Stimulated activated CD8-positive, alpha-beta memory T cell treated with anti-CD3 and anti-CD28 coated beads, Interleukin-7, amount 100 ng/mL, for 24 hours (primary cell): ENCODE measurements at places on chromosomes 7 and 10.

DNA sequence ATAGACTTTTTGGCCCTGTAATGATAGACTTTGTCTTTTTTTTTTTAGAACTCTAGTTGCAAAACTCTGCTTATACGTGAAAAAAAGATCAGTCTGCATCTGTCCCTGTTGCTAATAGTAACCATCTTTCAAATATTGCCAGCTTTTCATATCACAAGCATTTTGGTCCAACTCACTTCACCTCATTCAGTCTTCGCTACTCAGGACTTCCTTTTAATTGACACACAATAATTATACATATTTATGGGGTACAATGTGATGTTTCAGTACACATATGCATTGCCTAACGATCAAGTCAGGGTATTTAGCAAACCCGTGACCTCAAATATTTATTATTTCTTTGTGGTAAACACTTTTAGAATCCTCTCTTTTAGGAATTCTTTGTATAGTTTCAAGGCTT is 867.0 kb upstream of the C7orf33 start:
- no peak for DNase-seq

DNA sequence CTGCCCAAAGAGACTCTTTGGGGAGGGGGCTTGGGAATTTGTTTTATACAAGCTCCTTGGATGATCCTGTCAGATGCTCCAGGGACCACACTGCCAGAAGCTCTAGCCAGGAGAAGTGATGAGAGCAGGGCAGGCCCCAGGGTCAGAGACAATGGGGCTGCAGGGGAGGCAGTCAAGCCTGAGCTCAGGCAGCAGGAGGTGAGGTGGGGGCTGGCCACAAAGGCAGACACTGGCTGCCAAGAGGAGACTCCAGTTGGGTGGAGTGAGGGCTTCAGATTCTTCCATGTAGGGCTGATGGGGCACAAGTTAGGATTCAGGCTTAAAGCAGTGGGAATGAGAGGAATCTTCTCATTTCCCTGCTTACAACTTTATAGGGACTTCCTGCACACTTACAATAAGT is 35.6 kb upstream of the LOXL4 start:
- DNase-seq = no peak

GRCh38 chr10:52359441-52359840 is 45.4 kb downstream of the DKK1 start:
- DNase-seq = no peak

GRCh38 chr7:121546632-121547543 is 150.8 kb upstream of the FAM3C start:
- DNase-seq = no peak

DNA sequence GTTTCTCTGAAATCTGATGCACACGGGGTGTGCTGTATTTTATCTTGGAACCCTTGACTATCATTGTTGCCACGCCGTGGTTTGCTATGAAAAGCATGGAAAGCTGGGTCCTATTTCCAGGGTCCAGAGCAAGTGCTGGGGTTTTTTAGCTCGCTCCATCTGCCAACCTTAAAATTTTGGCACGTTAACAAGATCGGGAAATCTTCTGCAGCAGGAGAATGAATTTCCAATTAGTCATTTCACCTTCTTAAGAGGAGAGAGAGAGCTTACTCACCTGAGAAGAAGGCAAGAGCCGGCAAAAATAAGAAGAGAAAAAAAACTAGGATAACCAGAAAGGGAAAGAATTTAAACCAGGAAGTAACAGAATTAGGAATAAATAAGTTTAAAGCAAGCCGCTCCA is 223.6 kb upstream of the CELF2 start:
- no peak for DNase-seq

DNA sequence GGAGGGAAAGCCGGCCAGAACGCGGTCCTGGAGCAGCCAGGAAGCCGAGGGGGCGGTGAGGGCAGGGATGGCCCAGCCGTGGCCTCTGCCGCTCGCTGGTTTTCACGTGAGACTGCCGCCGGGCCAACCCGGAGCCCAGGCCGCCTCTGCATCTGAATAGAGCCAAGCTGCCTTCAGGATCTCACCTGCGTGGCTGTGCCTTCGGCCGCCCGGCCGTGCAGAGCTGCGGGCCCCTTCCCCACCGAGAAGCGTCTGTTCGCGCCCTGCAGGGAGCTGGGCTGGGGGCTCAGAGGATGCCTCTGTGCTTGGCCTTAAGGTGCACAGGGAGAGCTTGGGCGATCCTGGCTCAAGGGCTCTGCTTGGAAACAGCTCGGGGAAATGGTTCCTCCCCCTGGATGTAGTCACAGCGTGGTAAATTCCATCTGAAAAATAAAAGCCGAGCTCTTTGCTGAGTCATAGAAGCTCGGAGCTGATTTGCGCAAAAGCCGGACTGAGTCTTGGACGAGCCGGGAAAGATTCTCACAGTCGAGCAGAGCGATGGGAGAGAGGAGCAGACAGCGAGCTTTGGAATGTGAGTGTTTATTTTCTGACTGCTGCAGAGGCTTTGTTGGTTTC is at the start of gene JAKMIP3:
JAKMIP3 (plus strand) TSS at position 456 of the 615 bp plus-strand sequence. CDS start 38,863 bp downstream, outside the sequence.
- DNase-seq = no peak

DNA sequence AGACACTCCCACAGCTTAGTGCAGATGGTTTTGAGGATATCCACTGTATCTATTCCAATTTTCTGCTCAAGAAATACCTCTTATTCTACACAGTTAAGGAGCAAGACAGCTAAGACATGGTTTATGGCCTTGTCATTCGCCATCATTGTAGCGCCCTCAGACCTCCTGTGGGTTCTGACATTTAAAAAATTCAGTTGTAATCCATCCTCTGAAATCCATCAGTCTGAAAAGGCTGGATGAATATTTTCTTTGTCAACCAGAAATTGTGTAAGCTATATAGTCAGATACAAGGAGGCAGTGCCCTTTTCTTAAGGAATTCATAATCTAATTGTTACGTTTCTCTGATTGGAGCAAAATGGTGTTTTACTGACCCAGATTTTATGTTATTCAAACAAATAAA is 353.6 kb downstream of the GALNT17 start:
- DNase-seq = no peak

- no peak for DNase-seq
These were observed 329.1 kb downstream of the PTPRN2 start for GRCh38 chr7:158258411-158259130.

GRCh38 chr7:130189343-130189742 is 15.9 kb downstream of the TMEM209 start:
- DNase-seq = no peak

DNA sequence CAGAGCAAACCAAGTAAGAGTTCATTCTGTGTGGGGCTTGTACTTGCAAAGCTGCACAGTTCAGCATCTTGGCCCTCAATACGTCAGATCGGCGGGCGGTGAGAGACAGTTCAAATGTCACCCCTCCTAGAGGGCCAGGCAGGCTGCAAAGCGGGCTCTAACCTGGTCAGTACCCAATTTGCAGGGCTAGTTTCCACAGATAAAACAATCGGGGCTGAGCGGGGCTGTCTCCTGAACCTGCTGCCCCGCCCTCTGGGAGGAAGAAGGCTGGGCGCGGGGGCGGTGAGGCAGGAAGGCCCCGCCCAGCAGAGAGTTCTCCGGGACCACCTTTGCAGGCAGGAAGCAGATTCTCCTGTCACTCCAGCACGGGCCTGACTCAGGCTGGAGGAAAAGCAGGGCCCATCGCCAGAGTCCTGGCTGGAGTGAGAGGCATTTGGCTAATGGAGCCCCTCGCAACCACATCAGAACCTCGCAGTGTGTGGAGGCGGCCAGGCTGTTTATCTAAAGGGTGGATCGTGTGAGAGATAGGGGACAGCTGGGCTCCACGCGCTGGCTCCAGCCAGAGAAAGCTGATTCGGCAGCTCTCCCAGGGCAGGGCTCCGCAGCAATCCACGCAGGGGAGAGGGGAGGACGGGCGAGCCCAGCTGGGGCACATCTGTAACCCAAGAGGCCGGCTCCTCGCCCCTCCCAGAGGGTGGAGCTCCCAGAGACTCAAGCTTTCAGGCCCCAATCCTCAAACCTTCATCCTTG is 83.1 kb downstream of the SH3PXD2A start:
- peak; percentile 25 for DNase-seq

GRCh38 chr10:109932391-109932790 is 9.1 kb upstream of the XPNPEP1 start:
- DNase-seq = no peak

GRCh38 chr7:155459700-155460461 is 2.0 kb downstream of the EN2 start:
- DNase-seq = no peak

- no peak for DNase-seq
These were observed 115.4 kb downstream of the SDK1 start for GRCh38 chr7:3416453-3416852.

DNA sequence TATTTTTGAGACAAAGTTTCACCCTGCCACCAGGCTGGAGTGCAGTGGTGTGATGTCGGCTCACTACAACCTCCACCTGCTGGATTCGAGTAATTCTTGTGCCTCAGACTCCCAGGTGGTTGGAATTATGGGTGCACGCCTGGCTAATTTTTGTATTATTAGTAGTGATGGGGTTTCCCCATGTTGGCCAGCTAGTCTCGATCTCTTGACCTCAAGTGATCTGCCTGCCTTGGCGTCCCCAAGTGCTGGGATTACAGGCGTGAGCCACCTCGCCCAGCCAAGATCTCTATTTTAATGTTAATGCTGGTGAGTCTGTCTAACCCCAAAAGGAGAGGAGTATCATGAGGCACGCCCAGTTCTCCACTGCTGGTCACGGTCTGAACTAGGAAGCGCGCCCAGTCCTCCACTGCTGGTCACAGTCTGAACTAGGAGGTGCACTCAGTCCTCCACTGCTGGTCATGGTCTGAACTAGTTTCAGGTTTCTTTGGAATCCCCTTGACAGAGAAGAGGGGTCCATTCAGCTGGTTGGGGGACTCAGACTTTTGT is 5.6 kb upstream of the LRRC27 start:
- DNase-seq = no peak

DNA sequence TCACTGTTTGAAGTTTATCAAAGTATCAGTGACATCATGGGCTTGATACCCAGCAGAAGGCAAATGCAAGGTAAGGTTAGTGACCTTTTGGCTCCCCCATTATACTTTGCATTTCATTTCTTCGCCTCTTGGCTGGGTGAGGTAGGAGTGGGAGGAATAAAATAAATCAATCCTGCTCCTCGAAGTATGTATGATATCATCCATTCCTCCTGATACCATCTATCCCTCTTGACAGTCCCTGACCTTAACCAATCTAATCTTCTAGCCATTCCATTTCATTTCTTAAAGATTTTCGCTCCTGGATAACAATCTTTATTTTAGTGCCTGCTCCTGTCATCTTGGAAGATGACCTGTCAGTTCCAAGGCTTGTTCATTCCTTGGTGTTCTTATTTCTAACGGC is 1083.3 kb downstream of the NXPH1 start:
- no peak for DNase-seq

DNA sequence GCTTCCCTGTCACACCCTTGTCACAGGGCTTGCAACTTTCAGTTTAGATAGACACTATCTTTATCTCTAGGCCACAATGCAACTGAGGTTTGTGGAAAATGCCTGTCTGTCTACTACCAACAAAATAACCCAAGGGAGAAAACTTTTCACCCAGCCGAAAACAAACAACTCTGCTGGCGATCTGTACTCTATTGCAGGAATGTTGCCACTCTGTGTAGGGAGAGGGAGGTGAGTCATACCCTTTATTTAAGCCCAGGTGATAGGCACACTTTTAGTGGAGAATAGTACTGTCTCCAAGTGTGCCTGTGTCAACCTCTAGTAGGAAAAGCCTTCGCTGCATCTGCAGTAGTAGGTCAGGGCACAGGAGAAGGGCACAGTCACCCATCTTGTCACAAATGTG is 108.3 kb downstream of the SLC25A40 start:
- no peak for DNase-seq

DNA sequence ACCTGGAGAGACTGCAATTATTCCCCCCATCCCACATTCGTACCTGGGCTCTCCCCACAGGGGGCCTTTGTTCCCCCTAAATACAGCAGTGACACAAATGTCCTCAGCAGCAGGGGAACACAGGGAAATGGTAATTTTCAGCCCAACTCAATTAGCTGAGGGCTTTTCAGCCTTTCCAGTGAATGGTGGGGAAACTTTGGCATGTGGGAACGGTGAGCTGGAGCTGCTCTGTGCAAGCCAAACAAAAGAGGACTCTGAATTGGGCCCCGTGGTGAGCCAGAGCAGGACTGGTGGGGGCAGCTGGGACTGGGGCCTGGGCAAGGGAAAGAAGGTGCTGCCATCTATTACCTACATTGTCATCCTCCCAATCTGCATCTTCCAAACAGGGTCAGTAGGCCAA is 51.0 kb downstream of the FBXW4 start:
- no peak for DNase-seq

- no peak for DNase-seq
These were observed 72.6 kb downstream of the INPP5A start for GRCh38 chr10:132610071-132610701.

GRCh38 chr10:122504610-122504950 is 43.2 kb downstream of the HTRA1 start:
- DNase-seq = no peak

DNA sequence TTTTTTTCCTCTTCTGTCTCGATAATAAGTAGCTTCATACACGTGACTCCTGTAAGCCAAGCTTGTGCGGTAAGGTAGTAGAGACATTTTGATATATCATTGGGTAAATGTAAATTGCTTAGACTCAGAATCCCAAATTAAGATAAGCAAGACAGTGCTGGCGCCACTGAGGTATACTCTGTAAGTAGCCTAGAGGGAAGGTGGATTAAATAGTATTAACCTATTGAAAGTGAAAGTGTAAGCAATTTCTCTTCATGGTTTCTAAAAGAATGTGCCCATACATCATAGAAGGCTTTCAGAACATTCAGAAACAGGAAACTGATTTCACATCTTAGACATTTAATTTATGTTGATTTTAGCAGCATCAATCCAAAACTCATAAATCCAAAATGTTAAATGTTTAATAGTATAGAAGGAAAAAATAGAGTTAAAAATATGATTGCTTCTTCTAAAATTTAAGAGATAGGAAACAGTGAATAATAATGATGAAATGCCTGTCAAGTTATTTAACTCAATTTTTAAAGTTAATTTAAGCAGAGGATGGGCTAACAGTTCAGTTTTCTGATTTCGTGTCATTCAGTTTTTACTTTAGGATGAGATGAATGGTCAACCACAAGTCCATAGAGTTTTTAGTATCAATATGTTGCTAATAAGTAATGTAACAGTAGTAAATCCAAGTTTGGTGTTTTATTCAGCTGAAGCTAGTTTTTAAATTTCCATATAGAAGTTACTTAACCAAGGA is 36.8 kb downstream of the LRRC72 start:
- DNase-seq = no peak

- DNase-seq = no peak
These were observed at the start of gene KIAA1217 for GRCh38 chr10:24208661-24209431. Gene KIAA1217, plus strand, starts transcription at chr10:24209138. Its CDS starts 56 bp downstream, at chr10:24209194.

- peak; percentile 19 for DNase-seq
These were observed 115.5 kb upstream of the CREB5 start for GRCh38 chr7:28296571-28297483.
